ENCODE measurements at places on chromosomes 5 and 9. TPM values are rescaled to one million over a fixed set of nuclear protein-coding genes. Genes with fewer than 3 reads are reported as not detected.

DNA sequence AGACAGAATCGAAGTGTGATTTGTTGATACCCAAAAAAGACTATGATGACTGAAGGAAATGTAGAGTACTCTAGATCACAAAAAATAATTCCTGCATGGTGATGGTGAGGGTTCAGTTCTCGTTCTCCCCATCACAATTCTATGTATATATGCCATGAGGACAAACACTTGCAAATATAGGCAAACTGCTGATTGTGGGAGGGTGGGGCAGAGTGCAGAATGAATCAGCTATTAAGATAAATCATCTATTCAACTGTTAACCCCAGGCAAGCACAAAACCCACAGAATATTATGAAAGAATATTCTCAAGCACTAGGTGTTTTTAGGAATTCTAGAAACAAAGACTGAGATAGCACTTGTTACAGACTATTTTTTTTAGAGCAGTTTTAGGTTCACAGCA lies 13.9 kb upstream of the UBLCP1 start:
- peak; percentile 35 for ATAC-seq

DNA sequence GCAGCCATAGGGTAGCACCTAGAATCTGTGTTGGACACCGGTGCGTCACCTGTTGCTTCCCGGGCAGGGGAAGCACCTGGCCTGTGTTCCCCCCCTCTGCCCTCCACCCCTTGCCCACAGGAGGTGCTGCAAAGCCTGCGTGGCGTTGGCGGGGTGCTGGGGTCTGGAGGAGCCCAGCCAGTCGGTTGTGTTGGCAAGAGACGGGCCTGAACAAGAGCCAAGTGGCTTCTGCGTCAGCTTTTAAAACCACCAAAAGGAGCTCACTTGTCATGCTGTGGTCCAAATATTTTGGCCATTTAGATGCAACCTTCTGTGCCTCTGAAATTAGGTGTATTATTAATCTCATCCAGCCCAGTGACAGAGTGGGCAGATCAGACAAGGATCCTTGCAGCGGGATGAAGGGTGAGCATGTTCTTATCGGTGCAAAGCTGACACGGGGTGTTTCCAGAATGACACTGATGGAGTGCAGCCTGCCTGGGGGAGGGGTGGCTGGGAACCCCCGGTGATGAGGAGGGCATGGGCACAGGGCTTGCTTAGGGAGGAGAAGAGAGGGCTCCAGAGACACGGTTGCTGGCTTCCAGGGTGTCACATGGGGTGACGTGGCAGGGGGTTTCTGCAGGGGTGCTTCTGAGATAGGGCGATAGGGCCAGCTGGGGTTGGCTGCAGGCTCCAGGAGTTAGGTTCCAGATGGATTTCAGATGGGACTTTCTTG lies 9.7 kb upstream of the RXRA start:
- ATAC-seq: no peak

DNA sequence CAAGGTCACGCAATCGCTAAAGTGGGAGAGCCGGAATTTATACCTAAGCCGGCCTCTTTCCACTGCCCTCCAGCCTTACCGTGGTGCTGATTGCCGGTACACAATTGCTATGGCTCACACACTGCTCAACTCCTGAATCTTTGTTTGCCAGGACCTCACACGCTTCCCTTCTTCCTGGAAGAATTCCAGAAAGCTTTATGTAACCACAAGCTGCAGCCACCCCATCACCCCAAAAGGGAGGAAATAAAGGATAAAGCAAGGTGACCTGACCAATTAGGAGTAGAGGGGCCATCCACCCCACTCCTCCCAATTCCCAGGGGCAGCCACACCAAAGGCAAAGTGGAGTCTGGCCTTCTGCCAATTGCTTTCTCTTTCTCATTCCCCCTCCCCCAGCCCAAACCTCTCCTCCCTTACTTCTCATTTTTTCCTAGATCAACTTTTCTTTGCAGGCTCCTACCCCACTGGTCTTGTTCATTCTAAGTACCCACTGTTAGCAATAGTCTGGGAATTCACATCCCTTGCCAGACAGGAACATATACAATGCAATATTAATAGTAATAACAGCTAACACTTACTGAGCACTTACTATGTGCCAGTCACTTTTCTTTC lies 18.0 kb upstream of the CDC23 start:
- peak; percentile 52 for ATAC-seq

GRCh38 chr9:29129763-29130162 lies 1556.5 kb upstream of the C9orf72 start:
- no peak for ATAC-seq

GRCh38 chr9:3525096-3525835 lies 535 bp downstream of the RFX3 start:
- ATAC-seq: no peak

DNA sequence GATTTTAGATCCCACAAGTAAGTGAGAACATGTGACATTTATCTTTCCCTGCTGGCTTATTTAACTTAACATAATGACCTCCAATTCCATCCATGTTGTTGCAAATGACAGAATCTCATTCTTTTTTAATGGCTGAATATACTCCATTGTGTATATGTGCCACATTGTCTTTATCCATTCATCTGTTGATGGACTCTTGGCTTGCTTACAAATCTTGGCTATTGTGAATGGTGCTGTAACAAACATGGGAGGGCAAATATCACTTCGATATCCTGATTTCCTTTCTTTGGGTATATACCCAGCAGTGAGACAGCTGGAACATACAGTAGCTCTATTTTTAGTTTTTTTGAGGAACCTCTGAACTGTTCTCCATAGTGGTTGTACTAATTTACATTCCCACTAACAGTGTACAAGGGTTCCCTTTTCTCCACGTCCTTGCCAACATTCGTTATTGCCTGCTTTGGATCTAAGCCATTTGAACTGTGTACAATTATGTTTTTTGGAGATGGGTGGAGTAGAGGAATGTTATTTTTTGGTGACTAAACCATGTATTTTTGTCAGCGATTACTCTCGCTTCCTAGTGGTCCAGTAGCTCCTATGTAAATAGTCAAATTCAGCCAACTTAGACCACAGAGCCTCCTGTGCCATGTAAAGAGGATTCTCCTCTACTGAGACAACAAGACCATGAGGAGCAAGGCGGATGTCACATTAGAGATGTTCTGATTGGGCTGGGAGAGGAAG lies 60.6 kb downstream of the TNFSF15 start:
- ATAC-seq: no peak

The PRR16 gene
- total RNA-seq: 0.44 TPM

The MLANA gene
- total RNA-seq: not detected
